ENCODE measurements at places on chromosomes 5 and 9. TPM values are rescaled to one million over a fixed set of nuclear protein-coding genes. Genes with fewer than 3 reads are reported as not detected.

GRCh38 chr5:115147052-115147451, 22.7 kb downstream of the TRIM36 start:
- H3K4me3 ChIP-seq, result no peak overlapping the region
- H3K36me3 ChIP-seq, result no peaks in the 10 kb centered on the region
- no peaks in the 10 kb centered on the region for H3K4me1 ChIP-seq
- H3K27me3 ChIP-seq, result no peaks in the 10 kb centered on the region

NR5A1 gene
- not detected for total RNA-seq

- H3K27ac ChIP-seq, result peak overlapping the region; percentile 85
- H3K27me3 ChIP-seq, result no peaks in the 10 kb centered on the region
- no peaks in the 10 kb centered on the region for H3K36me3 ChIP-seq
- no peak for DNase-seq
- H3K4me1 ChIP-seq, result peaks cover 48% of the 10 kb centered on the region
Measured at GRCh38 chr5:151154931-151155774, 2.4 kb downstream of the ANXA6 start.

BAG1 gene
- 126 TPM for total RNA-seq

CTXN3 gene
- not detected for total RNA-seq
